CD4-positive, alpha-beta T cell treated with Interleukin-17A for 4 hours (primary cell): ENCODE measurements at places on chromosomes 12 and 14.

- no peak for DNase-seq
These were observed 189.5 kb downstream of the MED13L start for GRCh38 chr12:116087962-116088361.

DNA sequence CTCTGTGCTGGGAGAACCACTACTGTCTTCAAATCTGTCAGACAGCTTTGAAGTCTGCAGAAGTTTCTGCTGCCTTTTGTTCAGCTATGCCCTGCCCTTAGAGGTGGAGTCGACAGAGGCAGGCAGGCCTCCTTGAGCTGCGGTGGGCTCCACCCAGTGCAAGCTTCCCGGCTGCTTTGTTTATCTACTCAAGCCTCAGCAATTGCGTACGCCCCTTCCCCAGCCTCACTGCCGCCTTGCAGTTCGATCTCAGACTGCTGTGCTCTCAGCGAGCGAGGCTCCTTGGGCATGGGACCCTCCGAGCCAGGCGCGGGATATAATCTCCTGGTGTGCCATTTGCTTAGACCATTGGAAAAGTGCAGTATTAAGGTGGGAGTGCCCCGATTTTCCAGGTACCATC lies 25.1 kb upstream of the KLRB1 start:
- DNase-seq: peak; percentile 32

DNA sequence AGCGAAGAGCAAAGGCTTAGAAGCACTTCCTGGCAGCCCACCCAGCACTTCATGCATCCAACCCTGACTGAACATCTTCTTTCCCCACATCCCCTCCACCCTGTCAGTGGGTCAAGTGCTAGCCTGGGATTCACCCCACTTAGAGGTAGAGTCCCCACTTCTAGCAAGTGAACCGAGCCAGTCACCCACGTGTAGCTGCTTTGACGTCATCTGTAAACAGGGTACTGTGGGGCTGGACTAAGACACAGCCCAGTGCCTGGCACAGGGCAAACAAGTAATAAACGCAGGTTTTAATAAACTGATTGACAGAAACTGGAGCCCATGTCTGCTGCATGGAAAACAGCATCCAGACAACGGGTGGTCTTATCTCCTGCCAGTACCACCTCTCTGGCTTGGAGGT lies 61.7 kb downstream of the ITPK1 start:
- DNase-seq: no peak

- peak; percentile 26 for DNase-seq
These were observed 844 bp downstream of the GLTP start for GRCh38 chr12:109879351-109880042.

DNA sequence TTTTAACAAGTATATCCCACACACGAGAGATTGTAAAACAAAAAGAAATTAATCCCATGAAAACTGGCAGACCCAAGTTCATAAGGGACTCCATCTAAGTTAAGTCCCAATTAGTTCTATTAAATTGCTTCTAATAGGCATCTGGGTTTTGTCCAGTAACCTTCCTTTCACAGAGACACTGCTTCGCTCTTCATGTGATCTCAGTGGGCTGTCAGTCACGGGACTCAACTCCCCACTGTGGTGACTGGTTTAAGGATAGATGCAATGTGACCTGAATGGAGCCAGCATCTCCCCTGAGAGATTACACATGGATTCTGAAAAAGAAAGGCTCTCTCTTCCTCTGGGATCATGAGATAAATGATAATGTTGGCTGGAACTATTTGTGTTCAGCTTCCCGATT lies 96.4 kb downstream of the GAS2L3 start:
- DNase-seq: no peak

DNA sequence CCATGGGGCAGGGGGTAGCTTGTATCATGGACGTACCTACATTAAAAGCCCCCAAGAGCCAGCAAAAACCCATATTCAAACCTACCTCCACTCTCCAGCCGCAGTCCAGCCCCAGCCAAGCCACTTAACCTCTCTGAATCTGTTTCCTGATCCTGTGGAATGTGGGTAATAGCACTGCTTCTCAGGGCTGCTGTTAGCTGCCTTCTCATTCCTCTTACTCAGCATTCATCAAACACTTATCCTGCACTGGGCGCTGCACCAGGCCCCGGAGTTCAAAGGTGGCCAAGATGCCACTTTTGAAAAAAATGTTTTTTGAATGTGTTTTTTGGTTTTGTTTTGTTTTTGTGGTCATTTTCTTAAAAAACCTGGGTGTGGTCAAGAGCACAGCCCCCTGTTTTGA lies 237.4 kb downstream of the CHST11 start:
- DNase-seq: no peak

GRCh38 chr12:115209230-115209629 lies 525.3 kb upstream of the TBX3 start:
- no peak for DNase-seq

DNA sequence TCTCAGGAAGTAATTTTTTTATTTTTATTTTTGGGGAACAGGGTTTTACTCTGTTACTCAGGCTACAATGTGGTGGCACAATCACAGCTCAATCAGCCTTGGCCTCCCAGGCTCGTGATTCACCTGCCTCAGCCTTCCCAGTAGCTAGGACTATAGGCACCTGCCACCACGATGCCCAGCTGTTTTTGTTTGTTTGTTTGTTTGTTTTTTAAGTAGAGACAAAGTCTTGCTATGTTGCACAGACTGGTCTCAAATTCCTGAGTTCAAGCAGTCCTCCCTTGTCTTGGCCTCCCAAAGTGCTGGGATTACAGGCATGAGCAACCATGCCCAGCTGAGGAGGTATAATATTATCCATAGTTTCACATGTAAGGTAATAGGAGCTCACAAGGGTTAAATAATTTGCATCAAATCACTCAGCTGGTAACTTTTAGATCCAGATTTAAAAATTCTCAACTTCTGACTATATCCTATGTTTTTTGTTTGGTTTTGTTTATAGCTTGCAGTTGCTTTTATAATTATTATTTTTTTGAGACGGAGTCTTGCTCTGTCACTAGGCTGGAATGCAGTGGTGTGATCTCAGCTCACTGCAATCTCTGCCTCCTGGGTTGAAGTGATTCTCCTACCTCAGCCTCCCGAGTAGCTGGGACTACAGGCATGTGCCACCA lies 629.3 kb downstream of the DIO2 start:
- DNase-seq: no peak

DNA sequence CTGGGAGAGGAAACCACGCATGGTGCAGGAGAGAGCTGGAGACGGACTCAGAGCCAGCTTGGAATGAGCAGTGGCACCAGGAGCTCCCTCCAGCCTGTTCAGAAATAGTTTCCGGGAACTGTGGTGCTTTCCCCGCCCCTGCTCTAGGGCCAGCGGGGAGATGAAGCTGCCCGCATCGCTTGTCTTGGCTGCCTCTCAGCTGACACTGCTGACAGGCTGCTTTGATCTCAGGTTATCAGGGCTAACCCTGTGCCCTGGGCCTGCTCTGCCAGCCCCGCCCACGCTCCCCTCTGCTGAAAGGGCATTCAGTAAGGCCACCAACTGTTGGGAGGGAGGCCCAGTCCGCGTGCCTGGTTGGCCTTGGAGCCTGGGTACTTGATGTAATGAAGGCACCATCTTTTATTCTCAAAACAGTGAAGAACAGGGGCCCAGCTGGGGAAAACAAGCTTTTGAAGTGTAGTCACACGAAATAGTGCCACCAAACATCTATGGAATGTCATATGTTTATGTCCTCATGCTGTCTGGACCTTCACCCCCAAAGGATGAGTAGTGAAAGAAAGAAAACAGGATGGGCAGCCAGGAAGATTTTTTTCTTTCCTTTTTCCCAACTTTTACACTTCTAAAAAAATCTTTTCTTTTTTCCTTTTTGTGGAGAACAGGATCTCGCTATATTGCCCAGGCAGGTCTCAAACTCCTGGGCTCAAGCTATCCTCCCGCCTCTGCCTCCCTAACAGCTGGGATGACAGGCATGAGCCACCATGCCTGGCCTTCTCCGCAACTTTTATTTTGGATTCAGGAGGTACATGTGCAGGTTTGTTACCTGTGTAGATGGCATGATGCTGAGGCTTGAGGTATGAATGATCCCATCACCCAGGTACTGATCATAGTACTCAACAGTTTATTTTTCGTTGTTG lies 115.9 kb upstream of the TBX3 start:
- DNase-seq: no peak

DNA sequence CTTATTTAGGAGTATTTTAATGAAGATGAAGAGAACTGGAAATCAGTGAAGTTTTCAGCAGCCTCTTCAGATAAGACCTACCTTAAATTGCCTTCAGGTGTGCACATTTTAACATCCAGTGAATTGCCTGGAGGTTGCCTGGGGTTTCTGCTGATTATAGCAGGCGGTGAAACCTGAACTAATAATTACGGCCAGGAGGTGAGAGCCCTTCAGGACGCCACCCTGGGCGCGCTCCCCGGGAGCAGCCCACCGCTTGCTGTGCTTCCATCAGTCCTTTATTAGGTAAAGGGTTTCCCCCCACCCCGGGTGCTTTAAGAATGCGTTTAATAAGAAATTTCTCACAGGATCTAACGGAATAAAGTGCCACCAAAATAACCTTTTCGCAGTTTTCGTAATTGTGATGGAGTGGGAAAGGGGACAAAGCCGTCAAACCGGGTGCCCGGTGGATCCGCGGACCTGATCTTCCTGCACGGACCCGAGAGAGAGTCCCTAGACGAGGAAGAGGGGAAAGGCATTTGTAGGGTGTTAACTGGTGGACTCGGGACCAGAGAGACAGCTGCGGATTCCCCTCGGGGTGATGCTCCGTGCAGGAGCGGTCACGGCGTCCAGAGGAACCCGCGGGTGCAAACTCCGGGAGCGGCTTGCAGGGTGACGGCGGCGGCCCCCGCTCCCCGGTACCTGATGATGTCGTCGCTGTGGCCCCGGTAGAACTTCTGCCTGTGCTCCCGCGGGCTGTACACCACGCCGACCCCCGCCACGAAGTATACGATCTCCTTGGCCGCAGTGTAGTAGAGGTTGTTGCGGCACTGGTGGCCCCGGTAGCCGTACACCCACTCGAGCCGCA lies 902 bp downstream of the EML5 start:
- DNase-seq: peak; percentile 10

GRCh38 chr14:99774556-99775307 lies 18.5 kb upstream of the EML1 start:
- no peak for DNase-seq

GRCh38 chr14:23207146-23207540 lies 23.7 kb upstream of the SLC7A8 start:
- no peak for DNase-seq

- DNase-seq: no peak
These were observed 34.5 kb upstream of the LGALS3 start for GRCh38 chr14:55094292-55095157.

DNA sequence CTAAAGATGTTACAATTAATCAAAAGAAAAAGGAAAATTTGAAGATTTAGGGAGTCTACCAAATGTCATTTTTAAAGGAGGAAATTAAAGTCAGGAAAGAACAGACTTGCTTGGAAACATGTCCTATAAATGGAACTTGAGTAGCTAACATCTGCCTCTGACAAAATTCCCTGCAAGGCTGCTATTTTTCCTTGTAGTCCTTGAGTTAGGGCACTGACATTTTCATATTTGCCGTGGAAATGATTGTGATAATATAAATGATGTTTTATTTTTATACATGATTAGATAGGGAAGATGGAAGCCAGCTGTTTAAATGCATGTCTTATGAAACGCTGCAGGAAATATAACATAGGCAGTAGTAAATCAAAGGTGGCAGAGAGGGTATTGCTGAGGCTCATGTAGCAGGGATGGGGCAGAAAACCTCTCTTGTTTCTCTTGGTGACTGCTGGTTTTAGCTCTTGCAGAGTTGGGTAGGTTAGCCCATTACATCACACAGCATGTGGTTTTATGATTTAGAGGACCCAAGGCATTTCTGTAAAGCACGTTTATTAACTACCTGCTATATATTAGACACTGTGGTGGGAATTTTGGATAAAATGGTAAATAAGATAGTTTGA lies 21.7 kb downstream of the NUBPL start:
- DNase-seq: no peak

DNA sequence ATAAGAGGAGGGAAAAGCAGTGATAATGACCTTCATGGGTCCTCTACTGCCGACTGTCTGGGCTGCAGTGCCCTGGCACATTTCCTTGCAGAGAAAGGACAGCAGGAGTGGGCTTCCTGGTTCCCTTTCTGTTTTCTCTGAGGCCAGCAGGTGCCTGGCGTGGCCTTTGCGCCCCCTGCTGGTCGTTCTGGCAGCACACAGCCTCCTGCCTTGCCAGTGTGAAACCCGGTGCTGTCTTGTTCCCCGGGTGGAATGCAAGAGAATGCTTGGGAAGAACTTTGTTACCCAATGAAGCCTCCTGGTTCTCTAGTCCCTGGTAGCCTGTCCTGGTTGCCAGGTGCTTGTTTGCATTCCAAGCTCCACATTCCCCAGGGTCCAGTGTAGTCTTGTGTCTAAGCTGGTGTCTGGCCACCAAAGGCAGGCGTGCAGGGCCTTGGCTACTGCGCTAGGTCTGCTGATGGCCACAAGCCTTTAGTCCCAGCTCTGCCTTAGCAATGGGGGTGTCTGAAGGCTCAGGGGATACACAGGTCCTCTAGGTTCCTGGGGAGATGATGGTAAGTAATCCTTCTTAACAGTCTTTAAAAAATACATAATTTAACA lies 1392.4 kb upstream of the TMEM132C start:
- DNase-seq: peak; percentile 62

GRCh38 chr12:85755760-85756159 lies 80.4 kb downstream of the RASSF9 start:
- no peak for DNase-seq

GRCh38 chr12:5480938-5481303 lies 49.0 kb downstream of the NTF3 start:
- no peak for DNase-seq

GRCh38 chr14:101074196-101075024 lies 170.9 kb upstream of the RTL1 start:
- no peak for DNase-seq

DNA sequence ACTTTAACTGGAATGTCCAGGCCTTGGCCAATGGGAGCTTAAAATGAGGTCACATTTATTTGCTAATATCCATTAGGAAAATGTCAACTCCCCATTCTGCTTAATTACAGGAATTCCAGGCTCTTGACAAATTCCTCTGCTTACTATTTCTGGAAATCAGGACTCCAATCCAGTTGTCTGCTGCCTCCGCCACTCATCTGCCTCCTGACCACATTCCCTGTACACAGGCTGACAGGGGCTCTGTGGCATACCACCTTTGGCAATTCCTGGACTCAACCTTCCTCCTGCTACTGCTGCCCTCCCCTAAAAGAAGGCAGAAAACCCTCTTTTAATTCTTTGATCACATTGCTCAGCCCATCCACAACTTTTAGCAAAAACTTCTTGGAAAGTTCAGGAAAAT lies 37.9 kb downstream of the KICS2 start:
- DNase-seq: no peak
